ENCODE measurements at places on chromosomes 4 and X.

DNA sequence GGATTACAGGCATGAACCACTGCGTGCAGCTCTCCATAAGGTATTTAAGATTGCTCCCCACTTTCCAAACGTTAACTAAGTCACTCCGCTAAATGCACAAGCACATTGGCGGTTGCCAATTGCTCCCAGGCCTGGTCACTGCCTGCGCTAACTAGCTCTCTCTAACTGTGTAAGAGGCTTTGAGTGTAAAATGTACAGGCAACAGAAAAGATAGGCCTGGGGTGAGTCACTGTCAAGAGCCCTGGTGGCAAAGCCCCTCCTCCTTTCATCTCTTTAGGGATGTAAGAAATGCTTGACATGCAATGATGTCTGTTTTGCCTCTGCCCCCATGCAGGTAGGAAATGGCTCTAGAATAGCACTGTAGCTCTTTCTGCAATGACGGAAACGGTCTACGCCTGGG, 329.7 kb upstream of the GATB start:
- no peak for DNase-seq

DNA sequence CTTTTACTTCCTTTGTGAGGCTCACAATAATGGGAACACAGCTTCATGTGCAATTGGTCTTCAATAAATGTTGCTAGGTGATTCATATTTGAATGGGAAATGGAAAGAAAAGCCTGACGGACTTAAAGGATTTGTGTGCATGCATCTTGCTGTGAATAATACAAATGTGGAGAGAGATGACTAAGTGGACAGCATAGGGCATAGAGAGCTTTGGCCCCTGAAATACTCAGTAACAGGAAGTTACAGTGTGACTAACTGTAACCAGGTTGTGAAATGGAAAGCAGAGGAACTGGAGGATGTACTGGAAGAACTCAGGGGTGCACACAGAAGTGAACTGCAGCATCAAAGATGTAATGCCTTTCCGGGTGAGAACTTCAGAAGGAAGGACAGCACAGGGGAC, 206.7 kb downstream of the MGST2 start:
- DNase-seq, result no peak

DNA sequence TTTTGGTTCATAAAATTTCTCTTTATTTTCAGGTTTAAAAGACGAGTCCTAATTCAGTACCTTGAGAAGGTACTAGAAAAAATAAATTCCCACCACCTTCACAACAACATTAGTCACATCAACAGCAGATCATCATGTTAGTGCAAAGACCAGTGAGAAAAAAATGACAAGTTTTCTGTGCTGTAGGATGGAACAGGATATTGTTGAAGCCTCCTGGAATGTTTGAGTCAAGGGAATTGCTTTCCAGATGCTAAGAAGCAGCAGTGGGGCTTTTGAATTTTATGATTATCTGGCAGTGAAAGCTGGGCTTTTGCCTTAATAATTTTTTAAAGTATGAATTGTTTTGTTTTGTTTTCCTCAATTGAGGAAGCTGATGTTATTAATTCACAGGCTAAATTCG, 61.0 kb downstream of the INTS6L start:
- no peak for DNase-seq

GRCh38 chr4:58219179-58219578, 1109.0 kb upstream of the IGFBP7 start:
- no peak for DNase-seq

GRCh38 chr4:114677346-114677979, 78.9 kb downstream of the UGT8 start:
- peak; percentile 73 for DNase-seq

GRCh38 chrX:555725-556666, 74.6 kb upstream of the SHOX start:
- DNase-seq, result no peak

- DNase-seq, result no peak
These were observed 23.2 kb downstream of the NKX1-1 start for GRCh38 chr4:1382776-1383727.

DNA sequence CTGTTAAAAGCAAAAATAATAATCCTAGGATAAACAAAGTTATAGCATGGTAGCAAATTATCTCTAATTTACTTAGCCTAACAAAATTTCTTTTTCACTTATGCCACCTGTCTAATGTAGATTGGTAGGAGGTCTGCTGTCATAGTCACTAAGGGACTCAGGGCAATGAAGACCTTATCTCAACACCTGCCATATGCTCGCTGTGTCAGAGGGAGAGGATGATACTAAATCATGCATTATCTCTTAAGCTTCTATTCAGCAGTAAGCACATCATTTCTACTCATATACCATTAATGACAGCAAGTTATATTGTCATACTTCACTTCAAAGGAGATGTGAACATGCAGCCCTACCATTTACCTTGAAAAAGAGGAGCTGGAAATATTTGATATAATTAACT, 44.1 kb downstream of the AFM start:
- no peak for DNase-seq
